Stomach (tissue), 19 donors: ENCODE measurements at places on chromosomes 7 and 10. TPM values are rescaled to one million over a fixed set of nuclear protein-coding genes. Genes with fewer than 3 reads are reported as not detected.

GRCh38 chr7:134315679-134316538 lies 821 bp downstream of the SLC35B4 start:
- H3K4me3 ChIP-seq: peak overlapping the region; percentile 91
- DNase-seq: no peak
- no peaks in the 10 kb centered on the region for H3K36me3 ChIP-seq

DNA sequence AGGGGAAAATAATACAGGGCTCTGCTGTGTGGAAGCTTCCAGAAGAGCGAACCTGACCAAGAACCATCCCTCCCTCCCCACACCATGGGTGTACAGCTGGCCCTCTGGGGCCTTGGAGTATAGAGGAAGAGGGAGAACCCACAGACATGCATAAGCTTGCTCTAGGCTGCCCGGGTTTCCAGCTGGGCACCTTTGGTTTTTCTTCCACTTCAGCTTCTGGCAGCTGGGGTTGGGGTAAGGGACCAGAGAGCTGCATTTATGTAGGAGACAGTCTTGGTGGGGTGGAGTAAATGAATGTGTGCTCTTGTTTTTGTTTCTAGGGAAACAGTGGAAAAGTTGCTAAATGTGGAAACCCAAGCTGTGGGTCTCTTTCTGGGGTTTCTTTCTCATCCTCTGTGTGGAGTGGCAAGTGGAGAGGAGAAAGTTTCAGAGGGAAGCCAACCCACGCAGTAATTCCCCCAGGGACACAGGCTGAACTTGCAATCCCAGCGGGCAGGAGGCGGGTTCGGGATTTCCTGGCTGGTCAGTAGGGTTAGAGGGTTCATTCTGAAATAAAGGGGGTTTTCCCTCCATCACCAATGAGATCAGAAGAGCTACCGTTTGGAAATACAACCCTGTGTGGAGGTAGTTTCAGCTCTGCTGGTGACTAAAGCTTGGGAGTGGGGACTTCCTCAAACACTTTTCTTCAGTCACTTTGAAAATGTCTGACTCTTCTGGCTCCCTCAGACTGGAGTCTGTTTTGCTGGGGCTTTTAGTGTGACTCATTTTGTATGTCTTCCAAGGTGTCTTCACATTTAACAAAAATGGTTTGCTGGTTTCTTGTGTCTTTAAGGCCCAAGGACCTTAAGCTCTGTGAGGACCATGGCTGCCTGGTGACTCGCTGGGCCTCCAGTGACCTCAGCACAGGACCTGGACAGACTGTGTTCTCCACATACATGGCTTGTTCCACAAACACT lies 22.2 kb upstream of the SRGN start:
- no peaks in the 10 kb centered on the region for H3K36me3 ChIP-seq
- H3K4me3 ChIP-seq: no peak overlapping the region
- no peaks in the 10 kb centered on the region for H3K27me3 ChIP-seq
- no peaks in the 10 kb centered on the region for H3K4me1 ChIP-seq
- H3K27ac ChIP-seq: peak overlapping the region; percentile 32

- no peaks in the 10 kb centered on the region for H3K27me3 ChIP-seq
- no peak overlapping the region for H3K27ac ChIP-seq
- no peak for DNase-seq
These were observed 146.3 kb downstream of the DPP6 start for GRCh38 chr7:154198481-154198880.

DNA sequence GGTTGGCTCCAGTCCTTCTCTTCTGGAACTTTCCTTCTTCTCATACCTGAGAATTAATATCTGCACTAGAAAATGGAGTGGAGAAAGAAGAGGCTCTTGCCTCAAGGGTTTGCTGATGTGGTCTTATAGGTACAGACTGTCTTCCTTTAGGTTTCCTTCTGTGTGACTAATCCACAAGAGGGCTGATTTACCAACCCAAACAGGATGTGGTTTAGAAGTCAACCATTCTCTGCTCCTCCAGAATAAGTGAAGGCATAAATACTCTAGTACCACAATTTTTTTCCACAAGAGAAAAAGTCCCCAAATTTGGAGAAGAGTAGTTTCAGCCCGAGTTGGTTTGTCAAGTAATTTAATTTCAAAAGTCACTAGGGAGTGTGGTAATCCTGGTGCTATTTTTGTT lies 85.8 kb downstream of the NRP1 start:
- H3K27ac ChIP-seq: peak overlapping the region; percentile 25
- no peak overlapping the region for H3K4me3 ChIP-seq
- H3K36me3 ChIP-seq: peaks cover 41% of the 10 kb centered on the region
- H3K4me1 ChIP-seq: peaks cover 4% of the 10 kb centered on the region

DNA sequence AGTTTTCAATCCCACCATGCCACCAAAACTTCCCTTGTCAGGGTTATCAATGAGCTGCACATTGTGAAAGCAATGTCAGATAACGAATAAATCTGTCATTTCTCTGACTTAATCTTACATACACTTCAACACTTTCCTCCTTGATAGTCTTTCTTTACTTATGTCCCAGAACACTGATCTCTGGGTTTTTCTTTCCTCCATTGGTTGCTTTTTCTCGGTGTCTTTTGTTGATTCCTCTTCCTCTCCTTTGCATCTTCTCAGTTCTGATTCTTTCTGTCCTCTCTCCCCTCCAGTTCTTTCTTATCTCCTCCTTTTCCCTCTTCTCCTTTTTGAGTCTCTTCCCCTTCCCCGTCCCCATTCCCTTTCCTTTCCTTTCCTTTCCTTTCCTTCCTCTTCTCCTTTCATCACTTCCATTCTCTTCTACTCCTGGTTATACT lies 16.6 kb downstream of the DNAJB9 start:
- no peak overlapping the region for H3K27ac ChIP-seq
- no peaks in the 10 kb centered on the region for H3K36me3 ChIP-seq
- H3K4me1 ChIP-seq: no peaks in the 10 kb centered on the region
- H3K27me3 ChIP-seq: no peaks in the 10 kb centered on the region

DNA sequence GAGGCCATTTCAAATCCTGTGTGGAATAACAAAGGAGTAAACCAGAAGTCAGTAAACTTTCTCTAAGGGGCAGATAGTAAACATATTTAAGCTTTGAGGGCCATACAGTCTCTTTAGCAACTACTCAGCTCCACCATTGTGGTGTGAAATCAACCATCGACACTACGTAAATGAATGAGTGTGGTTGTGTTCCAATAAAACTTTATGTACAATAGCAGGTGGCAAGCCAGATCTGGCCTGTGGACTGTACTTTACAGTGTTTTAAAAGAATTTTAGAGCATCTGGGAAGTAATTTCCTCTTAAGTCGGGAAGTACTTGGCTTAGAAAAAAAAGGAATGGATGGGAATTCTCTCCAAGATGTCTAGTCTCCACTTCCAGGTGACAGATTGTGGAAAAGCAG lies 71.3 kb downstream of the ARHGAP22 start:
- no peak overlapping the region for H3K4me3 ChIP-seq
- H3K36me3 ChIP-seq: no peaks in the 10 kb centered on the region
- no peak for DNase-seq
- no peaks in the 10 kb centered on the region for H3K27me3 ChIP-seq
- H3K27ac ChIP-seq: no peak overlapping the region
- no peaks in the 10 kb centered on the region for H3K4me1 ChIP-seq

DNA sequence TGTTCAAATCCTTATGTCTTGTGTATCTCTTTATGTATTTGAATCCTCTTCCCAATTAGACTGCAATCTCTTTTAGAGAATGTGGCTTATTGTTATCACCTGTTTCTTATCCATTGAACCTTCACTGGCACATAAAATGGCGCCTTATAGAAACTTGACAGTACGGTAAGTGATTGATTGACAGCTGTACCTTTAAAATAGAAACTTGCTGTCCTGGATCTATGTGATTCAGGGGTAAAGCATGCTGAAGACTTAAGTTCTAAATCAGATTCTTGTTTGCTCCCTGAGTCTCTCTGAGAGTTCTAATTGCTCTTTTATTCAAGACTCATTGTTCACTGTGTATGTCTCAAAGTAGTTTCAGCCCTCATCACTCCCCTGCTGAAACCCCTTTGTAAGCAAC lies 91.3 kb downstream of the CACNB2 start:
- no peak overlapping the region for H3K27ac ChIP-seq
- no peak for DNase-seq
- no peak overlapping the region for H3K4me3 ChIP-seq

GRCh38 chr7:30420662-30421061 lies 57.9 kb downstream of the NOD1 start:
- no peak overlapping the region for H3K27ac ChIP-seq
- H3K27me3 ChIP-seq: no peaks in the 10 kb centered on the region
- H3K4me1 ChIP-seq: no peaks in the 10 kb centered on the region
- no peak for DNase-seq
- no peak overlapping the region for H3K4me3 ChIP-seq

DNA sequence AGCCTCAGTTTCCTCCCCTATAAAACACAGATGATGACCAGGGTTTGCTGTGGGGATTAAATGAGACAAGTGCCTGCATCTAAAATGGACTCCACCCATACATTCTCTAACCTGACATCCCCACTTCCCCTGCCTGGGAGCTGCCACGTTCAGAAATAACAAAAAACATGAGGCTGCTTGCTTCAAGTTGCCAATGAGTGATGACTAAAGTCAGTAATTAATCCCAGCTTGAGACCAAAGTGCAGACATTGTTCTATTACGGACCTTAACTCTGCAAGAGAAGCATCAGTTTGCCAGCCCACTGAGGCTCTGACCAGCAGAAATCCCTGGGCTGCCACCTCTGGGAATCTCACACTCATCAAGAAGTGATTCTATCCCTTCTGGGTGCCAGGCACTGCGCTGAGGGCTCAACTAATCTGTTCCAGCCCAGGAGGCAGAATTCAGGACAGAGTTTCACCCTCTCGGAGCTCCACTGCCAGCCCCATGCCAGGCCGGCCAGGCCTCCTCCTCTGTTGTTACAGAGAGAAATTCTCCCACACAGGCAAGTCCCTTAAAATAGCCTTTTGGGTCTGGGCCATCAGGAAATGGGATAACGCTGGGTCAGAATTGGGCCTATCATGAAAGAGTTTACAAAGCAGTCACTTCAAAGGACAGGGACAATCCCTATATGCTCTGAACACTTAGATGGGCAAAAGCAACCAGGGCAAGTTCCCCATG lies 11.4 kb downstream of the SH3PXD2A start:
- H3K27me3 ChIP-seq: no peaks in the 10 kb centered on the region
- peaks cover 31% of the 10 kb centered on the region for H3K4me1 ChIP-seq
- peak overlapping the region; percentile 71 for H3K27ac ChIP-seq
- no peaks in the 10 kb centered on the region for H3K36me3 ChIP-seq
- peak; percentile 72 for DNase-seq

DNA sequence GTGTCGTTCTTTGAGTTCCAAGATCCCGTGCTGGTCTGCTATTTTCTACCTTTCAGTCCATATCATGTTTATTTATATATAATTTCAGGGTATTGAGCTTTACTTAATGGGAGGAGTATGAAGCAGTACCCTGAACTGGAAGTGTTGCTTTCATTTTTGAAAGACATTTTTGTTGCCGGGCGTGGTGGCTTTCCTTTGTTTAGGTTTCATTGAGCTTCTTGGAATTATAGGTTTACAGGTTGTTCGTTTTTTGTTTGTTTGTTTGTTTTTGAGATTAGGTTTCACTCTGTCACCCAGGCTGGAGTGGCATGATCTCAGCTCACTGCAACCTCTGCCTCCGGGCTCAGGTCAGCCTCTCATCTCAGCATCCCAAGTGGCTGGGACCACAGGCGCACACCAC lies 7.4 kb downstream of the ZNF487 start:
- no peaks in the 10 kb centered on the region for H3K27me3 ChIP-seq
- H3K4me1 ChIP-seq: no peaks in the 10 kb centered on the region
- peaks cover 3% of the 10 kb centered on the region for H3K36me3 ChIP-seq
- H3K4me3 ChIP-seq: no peak overlapping the region

- H3K36me3 ChIP-seq: no peaks in the 10 kb centered on the region
- no peaks in the 10 kb centered on the region for H3K4me1 ChIP-seq
- H3K4me3 ChIP-seq: no peak overlapping the region
- DNase-seq: no peak
These were observed 101.5 kb downstream of the MICALL2 start for GRCh38 chr7:1357601-1358271.

- no peak overlapping the region for H3K4me3 ChIP-seq
- no peaks in the 10 kb centered on the region for H3K27me3 ChIP-seq
- no peak for DNase-seq
- no peaks in the 10 kb centered on the region for H3K36me3 ChIP-seq
These were observed 59.1 kb upstream of the PAPSS2 start for GRCh38 chr10:87600581-87600980.

DNA sequence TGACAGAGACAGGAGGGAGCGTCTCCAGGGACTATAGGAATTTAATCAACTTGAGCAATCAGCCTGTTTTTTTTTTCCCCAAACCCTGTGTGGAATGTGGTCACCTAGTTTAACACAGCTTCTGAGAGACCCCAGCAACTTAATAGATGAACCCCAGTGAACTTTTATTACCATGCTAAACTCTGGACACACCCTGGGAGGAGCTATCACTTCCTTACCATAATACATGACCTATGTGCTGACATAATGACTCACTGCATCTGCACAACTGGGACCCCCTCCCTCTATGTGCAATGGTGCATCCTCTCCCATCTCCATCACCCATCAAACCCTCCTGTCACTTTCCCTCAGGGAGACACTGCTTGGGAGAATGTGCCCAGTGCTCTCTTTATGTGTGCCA lies 83.7 kb downstream of the EPC1 start:
- H3K27me3 ChIP-seq: no peaks in the 10 kb centered on the region
- peak; percentile 24 for DNase-seq
- peaks cover 13% of the 10 kb centered on the region for H3K36me3 ChIP-seq
- no peaks in the 10 kb centered on the region for H3K4me1 ChIP-seq
- H3K4me3 ChIP-seq: no peak overlapping the region
- H3K27ac ChIP-seq: no peak overlapping the region

Gene HMX2
- polyA plus RNA-seq: not detected

Gene PPP1R17
- not detected for polyA plus RNA-seq

Gene CACUL1
- polyA plus RNA-seq: 5.1 TPM

Gene HMX3
- polyA plus RNA-seq: not detected

Gene PSAP
- 174 TPM for polyA plus RNA-seq

Gene PRF1
- polyA plus RNA-seq: 0.73 TPM

Gene ENTPD7
- polyA plus RNA-seq: 1.2 TPM

Gene OR9A2
- polyA plus RNA-seq: not detected

Gene TAS2R4
- 0.23 TPM for polyA plus RNA-seq
